ENCODE measurements at places on chromosomes 11 and 22.
A peak's percentile ranks its signal among the peaks of the same experiment; 100 is the strongest.

DNA sequence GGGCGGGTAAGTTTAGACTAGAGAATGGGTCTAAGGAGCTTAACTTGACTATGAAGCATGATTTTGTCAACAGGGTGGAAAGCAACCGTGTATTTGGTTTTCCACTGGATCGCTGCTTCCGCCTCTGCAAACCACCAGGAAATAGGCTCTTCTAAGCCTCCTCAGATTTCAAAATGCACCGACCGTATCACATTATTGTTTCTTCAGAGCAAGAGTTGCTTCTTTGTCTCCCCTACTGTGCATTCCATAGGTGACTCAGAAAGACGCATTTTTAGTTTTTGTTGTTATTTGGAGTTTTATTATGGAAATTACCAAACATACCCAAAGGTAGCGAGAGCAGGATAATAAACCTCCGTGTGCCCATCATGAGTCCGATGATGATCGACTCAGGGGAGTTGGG lies 64.3 kb upstream of the RASD2 start:
- DNase-seq: no peak

DNA sequence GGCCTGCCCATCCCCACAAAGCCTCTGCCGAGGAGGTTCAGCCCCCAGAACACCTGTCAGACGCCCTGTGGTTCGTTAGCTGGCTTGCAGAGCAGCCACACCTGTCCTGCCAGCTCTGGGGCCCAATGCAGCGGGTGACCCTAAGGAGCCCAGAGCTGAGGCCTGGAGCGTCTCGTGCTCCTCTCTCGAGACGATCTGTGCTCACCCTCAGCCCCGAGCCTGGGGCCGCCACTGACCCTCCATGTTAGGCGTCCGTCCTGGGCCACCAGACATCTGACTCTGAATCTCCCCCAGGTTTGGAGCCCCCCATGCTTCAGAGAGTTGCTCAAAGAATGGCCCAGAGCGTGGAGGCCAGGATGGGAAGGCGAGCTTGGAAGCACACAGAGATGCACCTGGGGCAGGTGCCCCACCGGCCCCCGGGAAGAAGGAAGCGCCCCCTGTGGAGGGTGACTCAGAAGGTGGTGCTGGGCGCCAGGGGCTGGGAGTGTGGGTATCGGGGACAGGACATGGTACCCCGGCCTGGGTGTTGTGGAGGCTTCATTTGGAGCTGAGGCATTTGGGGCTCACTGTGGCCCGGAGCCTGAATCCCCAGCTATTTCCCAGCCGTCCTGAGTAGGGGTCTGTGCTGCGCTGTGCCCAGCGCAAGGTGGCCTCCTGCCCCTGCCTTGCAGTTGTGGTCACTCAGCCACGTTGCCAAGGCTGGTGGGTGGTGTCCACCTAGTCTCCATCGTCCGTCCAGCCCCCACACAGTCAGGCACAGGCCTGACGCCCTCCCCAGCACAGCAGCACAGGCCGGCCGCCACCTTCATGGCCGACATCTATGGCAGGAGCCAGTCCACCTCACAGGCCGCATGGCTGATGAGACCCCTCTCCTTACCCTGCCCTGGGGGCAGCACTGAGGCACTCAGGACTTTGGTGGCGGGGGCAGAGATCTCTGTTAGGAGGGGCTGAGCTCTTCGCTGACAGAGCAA lies 36.2 kb downstream of the SBF1 start:
- DNase-seq: no peak

GRCh38 chr22:37294747-37295146 lies 12.4 kb downstream of the CYTH4 start:
- DNase-seq: no peak

GRCh38 chr11:131253142-131253655 lies 117.2 kb upstream of the NTM start:
- no peak for DNase-seq

- DNase-seq: peak; percentile 33
These were observed 702 bp downstream of the BIRC2 start for GRCh38 chr11:102347462-102348370.

- DNase-seq: no peak
These were observed 6.0 kb upstream of the MAPK11 start for GRCh38 chr22:50276143-50276542.

- no peak for DNase-seq
These were observed 2.4 kb upstream of the SAAL1 start for GRCh38 chr11:18108254-18108653.

DNA sequence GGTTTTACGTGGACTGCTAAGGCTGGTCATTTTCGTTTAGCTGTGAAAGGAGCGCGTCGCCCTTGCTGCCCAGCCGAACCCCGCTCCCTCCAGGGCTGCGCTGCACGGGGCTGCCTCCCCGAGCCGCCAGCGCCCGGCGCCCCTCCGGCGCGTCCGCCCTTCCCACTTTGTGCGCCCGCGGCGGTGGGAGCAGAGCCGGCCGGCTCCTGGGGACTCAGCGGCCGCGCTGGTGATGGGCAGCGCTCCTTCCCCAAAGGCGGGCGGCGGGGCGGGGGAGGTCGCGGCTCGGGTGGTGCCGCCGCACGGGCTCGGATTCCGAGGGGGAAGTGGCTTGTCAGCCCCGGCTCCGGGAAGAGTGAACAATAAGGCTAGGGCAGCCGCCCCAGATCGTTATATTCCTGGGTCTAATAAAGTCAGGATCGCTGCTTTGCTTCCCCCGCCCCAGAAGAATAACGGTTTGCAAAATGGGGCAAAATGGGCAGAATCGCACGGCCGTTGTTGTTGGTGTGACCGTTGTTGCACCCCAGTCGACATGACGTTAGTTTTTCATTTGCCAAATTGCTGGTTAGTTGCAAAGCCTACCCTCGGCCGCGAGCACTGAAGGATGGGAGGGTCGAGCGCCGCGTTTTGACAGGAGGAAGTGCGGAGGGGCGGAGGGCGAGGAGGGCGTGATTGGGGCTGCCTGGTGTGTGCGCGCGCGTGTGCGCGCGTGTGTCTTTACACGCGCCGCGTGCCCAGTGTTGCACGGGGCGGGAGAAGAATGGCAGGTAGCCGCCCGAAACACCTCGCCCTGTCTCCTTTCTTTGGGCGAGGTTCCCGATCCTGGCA lies 745 bp downstream of the NCAM1 start:
- peak; percentile 0 for DNase-seq

DNA sequence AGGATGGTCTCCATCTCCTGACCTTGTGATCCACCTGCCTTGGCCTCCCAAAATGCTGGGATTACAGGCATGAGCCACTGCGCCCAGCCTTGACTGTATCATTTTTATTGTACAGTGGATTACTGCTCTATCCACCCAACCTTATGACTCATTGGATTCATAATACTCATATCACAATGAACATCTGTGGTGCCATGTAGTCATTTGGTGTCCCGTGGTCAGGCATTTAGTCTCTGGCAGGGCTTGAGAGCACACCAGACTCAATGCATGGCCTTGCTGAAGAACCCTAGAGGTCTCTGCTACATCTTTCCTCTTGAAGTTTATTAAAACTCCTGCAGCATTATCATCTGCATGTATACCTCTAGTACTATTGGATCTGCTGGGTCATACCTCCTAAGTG lies 98.0 kb upstream of the LDLRAD3 start:
- peak; percentile 19 for DNase-seq

- no peak for DNase-seq
These were observed 93.8 kb downstream of the KCNC1 start for GRCh38 chr11:17828311-17828751.

- DNase-seq: peak; percentile 50
These were observed 37.0 kb upstream of the TIMP3 start for GRCh38 chr22:32764330-32765131.

DNA sequence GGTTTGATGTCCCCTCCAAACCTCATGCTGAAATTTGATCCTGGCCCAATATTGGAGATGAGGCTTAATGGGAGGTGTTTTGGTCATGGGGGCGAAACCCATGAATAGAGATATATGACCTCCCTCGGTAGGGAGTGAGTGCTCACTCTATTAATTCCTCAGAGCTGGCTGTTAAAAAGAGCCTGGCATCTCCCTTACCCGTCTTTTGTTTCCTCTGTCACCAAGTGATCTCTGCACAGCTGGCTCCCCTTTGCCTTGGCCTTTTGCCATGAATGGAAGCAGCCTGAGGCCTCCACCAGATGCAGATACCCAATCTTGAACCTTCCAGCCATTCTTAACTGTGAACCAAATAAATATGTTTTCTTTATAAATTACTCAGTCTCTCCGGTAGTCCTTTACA lies 4.5 kb upstream of the CCDC81 start:
- no peak for DNase-seq

DNA sequence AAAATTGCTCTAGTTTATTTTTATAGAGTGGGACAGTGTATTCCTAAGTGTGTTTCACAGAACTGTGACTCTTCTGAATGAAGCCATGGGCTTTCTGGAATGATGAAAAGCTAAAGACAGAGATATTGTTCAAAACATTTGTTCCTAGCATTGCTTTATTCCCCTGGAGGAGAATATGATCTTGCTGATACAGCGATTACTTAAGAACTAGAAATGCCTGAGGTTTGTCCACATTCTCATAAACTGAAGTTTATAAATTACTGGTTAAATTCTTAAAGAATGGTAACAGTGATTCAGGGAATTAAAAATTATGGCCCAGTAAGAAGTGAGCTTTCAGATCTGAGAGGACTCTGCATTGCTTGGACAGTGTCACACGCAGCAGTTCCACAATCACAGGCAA lies 690.3 kb downstream of the FAM181B start:
- no peak for DNase-seq

GRCh38 chr11:118913411-118914125 lies 12.2 kb downstream of the BCL9L start:
- DNase-seq: peak; percentile 41

- DNase-seq: no peak
These were observed 79.4 kb downstream of the ATM start for GRCh38 chr11:108302121-108302785.

GRCh38 chr22:19820880-19821522 lies 33.7 kb downstream of the GNB1L start:
- DNase-seq: no peak

- DNase-seq: no peak
These were observed 14.6 kb downstream of the KCNJ1 start for GRCh38 chr11:128852327-128853023.

DNA sequence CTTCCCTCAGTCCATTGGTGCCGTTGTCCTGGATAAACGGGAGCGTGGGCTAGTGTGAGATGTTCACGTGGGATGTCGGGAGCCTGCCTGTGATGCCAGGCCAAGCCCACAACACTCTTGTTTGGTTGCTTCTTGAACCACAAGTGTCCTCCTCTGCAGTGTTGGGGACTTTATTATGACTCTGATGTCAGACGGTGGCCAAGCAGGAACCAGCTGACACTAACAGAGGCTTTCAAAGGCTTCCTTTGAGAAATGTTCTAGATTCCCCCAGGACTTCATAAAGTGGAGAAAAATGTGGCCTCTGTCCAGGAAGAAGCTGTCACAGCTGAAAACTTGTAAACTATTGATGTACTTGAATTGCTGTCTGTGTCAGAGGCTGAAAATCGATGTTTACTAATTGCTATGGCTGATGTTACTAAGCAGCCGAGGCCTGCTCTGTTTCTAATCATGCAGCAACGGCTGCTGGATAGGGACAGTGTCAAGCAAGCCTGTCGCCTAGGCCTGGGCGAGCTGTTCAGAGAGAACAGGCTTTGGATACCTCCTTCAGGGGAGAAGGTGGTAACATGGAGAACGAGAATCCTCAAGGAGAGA lies 131.7 kb downstream of the TBC1D22A start:
- DNase-seq: no peak

DNA sequence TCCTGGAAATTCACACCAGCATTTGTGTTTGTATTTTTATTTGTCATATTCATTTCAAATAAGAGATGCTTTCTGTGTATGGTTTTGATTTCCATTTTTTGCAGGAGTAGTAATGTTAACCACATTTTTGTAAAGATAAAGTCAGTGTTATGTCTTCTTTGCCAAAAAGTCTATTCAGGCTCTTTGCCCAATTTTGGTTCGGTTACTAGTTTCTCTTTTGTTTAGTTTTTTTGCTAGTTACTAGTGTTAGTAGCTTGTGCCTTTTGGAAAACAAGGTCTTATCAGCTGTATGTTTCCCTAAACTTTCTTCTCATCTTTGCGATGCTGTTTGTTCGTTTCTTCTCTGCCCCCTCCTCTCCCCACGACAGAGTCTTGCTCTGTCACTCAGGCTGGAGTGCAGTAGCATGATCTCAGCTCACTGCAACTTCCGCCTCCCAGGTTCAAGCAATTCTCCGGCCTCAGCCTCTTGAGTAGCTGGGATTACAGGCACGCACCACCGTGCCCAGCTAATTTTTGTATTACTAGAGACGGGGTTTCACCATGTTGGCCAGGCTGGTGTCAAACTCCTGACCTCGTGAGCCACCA lies 112.3 kb upstream of the GRK3 start:
- no peak for DNase-seq

DNA sequence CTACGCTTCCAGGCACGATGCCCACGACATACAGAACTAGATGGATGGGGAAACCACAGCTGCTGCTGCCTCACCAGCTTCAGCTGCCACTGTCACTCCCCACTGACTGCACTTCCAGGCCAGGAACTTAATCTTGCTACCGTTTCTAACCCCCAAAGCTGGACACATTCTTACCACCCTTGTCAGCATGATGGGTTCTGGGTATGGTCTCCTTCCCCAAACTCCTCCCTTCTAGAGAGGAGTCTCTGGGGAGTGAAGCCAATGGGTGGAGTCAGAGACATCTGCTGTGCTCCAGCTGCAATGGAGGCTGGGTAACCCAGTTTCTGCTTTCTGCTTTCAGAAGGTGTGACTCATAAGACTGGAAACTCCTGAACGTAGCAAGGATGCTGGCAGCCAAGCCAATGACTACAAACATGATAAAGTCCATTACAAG lies 87.0 kb upstream of the THY1 start:
- DNase-seq: no peak

GRCh38 chr11:80321786-80322185 lies 881.0 kb upstream of the TENM4 start:
- no peak for DNase-seq

- DNase-seq: no peak
These were observed 4.5 kb downstream of the C11orf97 start for GRCh38 chr11:94516725-94517124.

DNA sequence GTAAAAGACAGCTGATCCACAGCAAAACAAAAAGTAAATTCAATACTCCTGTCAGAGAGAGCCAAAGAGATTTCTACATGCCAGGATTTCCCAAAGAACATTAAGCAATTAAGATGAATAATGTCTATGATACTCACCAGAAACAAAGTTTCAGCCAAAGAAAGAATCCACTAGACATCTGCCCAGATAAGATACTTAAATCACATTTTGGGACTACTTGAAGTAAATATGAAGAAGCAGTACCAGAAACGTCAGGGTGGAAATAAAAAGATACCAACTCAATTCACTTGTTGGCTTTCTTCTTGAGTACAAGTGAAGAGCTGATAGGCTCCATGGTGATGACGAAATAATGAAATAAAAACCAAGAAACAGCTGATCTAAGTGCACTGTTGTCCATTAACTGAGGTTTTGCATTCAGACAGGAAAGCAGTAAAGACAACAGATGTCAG lies 31.6 kb upstream of the ARHGAP32 start:
- DNase-seq: no peak

- no peak for DNase-seq
These were observed 8.9 kb upstream of the FXYD2 start for GRCh38 chr11:117833401-117833891.

GRCh38 chr11:11009179-11009578 lies 151.3 kb upstream of the ZBED5 start:
- DNase-seq: no peak
